Heart left ventricle (tissue), 16 donors: ENCODE measurements at places on chromosomes 7 and 10. TPM values are rescaled to one million over a fixed set of nuclear protein-coding genes. Genes with fewer than 3 reads are reported as not detected.
A peak's percentile ranks its signal among the peaks of the same experiment; 100 is the strongest.

IKZF1 gene
- total RNA-seq, result 3.2 TPM

DNA sequence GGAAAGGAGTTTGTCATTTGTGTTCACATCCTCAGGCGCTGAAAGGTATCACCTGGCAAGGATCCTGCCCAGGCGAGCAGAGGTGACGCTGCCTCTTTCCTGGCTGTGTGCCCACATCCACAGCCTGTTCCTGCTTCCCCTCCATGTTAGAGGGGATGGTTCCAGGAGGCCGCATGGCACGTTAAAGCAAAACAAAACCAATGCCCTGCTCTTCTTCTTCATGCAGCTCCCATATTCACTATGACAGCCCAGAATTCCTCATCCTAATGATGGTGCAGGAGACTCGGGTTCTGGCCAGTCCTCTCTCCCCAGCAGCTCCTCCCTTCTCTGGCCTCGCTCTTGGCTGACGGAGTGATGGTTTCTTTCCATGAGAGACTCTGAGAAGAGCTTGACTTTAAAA is 678.5 kb upstream of the ANKRD30A start:
- DNase-seq, result peak; percentile 56

DNA sequence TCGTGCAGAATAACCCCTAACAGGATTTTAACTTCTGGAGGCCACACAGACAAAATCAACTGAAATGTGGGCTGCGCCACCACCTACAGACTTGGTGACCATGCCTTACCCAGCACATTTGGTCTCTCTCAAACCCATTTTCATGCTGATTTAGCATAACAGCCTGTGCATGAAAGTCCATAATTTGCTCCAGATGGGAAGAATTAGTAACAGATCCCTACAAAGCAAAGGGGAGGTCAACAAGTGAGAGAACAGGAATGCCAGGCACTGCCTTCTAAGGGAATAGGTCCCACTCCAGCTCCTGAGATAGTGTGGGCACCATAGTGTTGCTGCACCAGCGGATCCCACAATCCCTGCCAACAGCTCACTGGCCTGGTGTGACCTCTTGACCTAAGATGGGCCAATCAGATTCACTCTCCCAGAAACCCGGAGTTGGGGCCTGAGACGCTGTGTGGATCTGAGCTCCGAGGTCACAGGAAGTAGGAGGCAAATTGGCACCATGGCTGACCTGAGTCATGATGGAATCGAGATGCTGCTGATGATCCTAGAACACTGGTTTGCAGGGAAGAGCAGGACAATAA is 32.4 kb downstream of the SLIT1 start:
- DNase-seq, result no peak

DNA sequence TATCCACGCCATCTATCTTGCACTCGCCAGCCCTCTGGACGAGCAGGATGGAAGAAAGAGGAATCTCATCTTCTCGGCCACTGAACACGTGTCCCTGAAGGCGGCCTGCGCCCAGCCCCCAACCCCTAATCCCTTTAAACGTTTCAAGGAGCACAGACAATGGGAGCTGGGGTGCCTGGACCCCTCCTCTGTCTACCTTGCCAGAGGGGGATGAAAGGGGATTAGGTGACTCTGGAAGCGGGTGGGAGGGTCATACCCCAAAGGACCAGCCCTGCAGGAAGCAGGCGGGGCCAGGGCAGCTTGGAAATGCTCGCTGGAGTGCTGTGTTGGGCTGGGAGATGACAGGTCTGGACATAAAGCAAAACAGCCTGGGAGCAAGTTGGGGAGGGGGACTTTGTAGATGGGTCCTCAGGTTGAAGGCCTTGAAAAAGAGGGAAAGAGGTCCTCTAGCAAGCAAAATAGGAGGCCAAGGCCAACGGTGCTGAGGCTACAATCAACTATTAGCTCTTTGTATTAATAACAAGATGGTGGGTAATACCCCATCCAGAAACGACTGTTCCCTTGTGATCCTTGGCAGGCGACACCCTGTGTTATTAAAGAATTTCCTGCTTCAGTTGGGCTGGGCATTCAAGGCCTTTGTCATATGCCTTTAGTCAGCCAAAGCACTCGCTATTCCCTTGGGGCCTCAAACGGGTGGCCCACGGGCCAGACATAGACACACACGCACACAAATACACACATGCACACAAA is 126.5 kb upstream of the UNC5B start:
- no peak for DNase-seq

GRCh38 chr7:2354939-2355704 is 495 bp downstream of the EIF3B start:
- DNase-seq, result no peak

LGI1 gene
- not detected for total RNA-seq

DNA sequence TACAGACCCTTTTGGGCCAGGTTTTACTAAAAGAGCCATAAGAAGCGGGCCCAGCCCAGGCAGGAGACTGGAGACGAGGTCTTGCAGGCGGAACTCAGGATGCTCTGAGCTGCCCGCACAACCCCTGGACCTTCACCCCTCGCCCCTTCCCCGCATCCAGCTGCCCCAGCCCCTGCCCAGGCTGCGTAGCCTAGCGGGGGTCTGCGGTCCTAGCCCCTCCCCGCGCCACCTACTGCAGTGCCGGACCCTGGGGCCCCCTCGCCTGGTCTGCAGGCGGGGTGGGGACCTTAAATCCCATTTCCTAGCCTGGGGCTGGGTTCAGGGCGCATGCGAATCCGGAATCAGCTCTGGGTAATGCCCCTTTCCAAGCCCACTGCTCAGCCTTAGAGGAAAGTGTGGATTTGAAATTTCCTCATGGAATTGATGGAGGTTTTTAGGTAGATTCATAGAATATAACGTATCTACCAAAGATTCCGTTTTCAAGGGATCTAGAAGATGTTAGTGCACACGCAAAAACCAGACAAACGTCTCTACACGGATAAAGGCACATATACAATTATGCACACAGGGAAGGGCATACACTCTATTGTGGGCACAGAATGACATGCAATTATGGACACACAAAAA is 546 bp upstream of the HOXA3 start:
- DNase-seq, result no peak

NKX6-2 gene
- total RNA-seq, result not detected

DNA sequence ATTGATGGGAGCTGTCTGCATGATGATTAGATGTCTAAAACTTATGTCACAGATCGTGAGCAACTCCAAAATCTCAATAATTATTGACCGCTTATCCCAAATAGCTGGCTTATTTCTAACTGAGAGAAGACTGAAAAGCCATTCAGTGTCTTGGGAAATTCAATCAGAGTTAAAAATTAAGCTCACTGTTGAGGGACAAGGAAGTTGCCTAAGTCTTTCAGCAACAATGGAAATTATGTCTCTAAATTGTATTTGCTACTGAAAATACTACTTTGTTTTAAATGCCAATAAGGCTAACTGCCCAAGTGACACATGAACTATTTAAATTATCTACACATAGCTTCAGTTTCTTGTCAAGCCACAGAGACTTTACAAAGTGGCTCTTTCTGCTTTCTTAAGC is 107.9 kb upstream of the FAM171A1 start:
- no peak for DNase-seq

GRCh38 chr10:127148933-127149220 is 47.5 kb downstream of the INSYN2A start:
- DNase-seq, result no peak

SPDYE1 gene
- total RNA-seq, result not detected

- peak; percentile 70 for DNase-seq
Observed at GRCh38 chr7:137978464-137979237, 23.2 kb downstream of the CREB3L2 start.

- peak; percentile 18 for DNase-seq
Observed at GRCh38 chr7:113774182-113774807, 144.5 kb downstream of the PPP1R3A start.

DNA sequence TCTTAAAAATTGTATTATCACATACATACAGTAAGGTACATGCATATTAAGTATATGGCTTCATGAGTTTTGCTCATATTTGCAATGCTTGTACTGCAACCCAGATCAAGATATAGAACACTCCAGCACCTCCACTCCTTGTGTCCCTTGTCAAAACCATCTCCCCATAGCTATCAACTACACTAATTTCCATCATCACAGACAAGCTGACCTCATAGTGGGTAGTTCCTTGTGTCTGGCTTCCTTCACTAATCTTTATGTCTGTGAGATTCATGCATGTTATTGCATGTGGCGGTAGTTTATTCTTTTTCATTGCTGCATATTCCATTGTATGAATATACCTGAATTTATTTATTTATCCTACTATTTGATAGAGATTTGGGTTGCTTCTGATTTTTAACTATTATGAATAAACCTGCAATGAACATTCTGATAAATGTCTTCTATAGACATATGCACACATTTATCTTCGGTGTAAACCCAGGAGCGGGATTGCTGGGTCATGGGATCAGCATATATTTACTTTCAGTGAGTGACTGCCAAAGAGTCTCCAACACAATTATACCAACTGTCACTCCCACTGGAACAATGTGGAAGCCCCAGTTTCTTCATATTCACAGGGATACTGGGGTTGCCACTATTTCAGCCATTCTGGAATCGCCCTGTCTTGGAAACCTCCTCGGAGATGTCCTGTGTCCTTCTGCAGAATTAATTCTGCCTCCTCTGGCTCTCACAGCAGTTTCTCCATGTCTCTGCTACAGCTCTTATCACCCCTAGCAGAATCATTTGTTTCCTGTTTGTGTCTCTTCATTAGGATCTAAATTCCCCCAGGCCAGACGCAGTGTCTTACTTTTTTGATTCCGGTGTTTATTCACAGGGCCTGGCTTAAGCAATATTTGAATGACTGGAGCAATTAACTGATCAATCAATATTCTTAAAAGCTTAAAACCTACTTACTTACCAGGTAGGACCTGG is 14.7 kb upstream of the ADAM12 start:
- DNase-seq, result no peak

CALML5 gene
- not detected for total RNA-seq

TFEC gene
- total RNA-seq, result 0.87 TPM

ANKRD61 gene
- not detected for total RNA-seq

DNA sequence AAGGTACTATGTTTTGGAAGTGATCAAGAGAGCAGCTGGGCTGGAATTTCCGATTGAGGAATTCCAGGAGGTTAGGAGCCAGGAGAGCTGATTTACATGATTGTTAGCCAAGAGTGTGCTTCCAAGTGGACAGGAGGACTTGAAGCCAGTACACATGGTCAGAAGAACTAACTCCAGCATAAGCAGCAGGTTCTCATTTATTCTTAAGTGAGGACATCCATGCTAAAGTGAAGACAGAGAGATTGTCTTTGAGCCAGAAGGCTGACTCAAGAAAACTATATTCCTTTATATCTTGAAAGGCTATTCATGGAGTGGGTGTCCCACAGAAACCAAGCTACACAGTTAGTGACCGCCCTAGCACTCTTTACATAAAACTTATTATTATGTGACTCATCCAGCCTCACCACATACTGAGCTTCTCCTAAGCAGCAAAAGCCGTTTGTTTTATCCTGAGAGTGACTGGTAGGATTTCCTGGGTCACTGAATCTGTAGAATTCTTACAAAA is 56.7 kb upstream of the SEMA3A start:
- no peak for DNase-seq

OR9A2 gene
- not detected for total RNA-seq

- DNase-seq, result no peak
Observed at GRCh38 chr10:101444058-101444898, 90.3 kb downstream of the BTRC start.

DNA sequence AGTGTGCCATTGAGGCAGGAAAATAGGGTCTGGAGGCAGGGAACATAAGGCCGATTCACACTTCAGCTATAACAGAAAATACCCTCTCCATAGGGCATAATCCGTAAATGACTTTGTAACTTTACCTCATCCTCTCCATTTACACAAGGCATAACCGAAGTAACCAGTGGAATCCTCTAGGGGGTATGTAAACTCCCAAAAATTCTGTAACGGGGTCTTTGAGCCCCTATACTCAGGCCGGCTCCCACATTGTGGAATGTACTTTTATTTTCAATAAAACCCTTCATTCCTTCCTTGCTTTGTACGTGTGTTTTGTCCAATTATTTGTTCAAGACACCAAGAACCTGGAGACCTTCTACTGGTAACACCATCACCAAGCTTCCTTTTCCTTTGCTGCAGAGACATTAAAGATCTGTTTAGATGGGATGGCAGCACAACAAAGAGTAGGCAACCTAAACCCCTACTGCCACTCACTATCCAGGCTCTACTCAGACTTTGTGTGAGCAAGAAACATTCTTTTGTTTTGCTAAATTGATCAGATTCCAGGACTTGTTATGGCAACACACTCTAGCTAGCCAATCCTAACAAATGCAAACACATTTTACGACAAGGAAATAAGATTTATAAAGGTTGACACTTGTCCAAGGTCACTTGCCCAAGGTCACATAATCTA is 99.3 kb downstream of the DGKI start:
- no peak for DNase-seq

GRCh38 chr7:130867581-130868136 is 133.7 kb upstream of the KLF14 start:
- no peak for DNase-seq

SCART1 gene
- total RNA-seq, result 0.70 TPM

CFAP70 gene
- 0.83 TPM for total RNA-seq

ARHGAP12 gene
- 19.3 TPM for total RNA-seq

AGR2 gene
- total RNA-seq, result not detected

- DNase-seq, result peak; percentile 39
Observed at GRCh38 chr7:105876964-105877601, 684 bp upstream of the ATXN7L1 start.

DNA sequence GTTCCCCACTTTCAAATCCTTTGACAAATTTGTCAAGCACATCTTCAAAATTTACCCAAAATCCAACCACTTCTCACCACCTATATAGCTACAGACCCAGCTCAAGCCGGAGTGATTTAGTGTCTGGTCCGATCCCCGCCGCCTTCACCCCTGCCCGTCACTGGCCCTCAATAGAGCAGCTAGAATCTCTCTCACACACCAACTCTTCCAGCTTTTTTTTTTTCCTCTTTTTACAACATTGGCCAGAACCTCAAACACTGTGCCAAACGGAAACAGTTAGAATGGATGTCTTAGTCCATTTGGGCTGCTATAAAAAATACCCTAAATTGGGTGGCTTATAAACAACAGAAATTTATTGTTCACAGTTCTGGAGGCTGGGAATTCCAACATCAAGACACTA is 41.1 kb upstream of the TMEM72 start:
- no peak for DNase-seq

MAGI2 gene
- 3.6 TPM for total RNA-seq

GRCh38 chr10:35140727-35141126 is 14.1 kb downstream of the CREM start:
- no peak for DNase-seq

MOGAT3 gene
- total RNA-seq, result not detected

C1GALT1 gene
- total RNA-seq, result 27.2 TPM

GRCh38 chr7:119720541-119720940 is 552.4 kb upstream of the KCND2 start:
- DNase-seq, result no peak

GRCh38 chr7:45328403-45328981 is 170.9 kb downstream of the RAMP3 start:
- no peak for DNase-seq

MBL2 gene
- total RNA-seq, result not detected
